Astrocyte of the spinal cord (primary cell): ENCODE measurements at places on chromosomes 4 and X.
A peak's percentile ranks its signal among the peaks of the same experiment; 100 is the strongest.

GRCh38 chr4:43089730-43090129 is 197.2 kb downstream of the GRXCR1 start:
- DNase-seq, result peak; percentile 77

- DNase-seq, result no peak
These were observed 45.5 kb downstream of the CLNK start for GRCh38 chr4:10639100-10639499.

- no peak for DNase-seq
These were observed 76.3 kb downstream of the PTTG2 start for GRCh38 chr4:38036548-38036947.

- no peak for DNase-seq
These were observed 50.5 kb upstream of the FAM47C start for GRCh38 chrX:36957425-36958328.

DNA sequence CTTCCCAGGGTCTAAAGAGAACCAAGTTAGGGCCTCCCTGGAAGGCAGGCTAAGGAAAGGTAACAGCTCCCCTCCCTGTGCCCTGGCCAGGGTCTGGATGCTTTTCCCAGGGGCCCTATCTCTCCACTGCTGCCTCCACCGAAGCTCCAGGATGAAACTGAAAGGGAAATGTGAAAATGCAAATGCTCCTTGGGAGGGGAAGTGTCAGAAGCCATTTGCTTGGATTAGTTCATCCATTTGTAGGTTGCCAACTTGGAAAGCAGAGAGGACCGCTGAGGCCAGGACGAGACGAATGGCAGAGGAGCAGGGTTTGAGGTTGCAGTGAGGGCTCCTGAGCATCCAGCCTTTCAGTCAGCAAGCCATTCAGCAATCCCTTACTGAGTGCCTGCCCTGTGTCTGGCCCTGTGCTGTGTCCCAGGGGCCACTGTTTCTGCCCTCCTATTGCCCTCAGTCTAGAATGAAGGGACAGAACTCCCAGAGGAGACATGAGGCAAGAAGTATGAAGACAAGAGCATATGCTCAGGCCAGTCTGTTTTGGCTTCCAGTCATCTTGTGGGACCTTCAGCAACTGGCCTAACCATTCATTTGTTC is 45.9 kb upstream of the PGRMC1 start:
- DNase-seq, result no peak

- no peak for DNase-seq
These were observed 132.3 kb downstream of the CBR4 start for GRCh38 chr4:168877511-168878491.

DNA sequence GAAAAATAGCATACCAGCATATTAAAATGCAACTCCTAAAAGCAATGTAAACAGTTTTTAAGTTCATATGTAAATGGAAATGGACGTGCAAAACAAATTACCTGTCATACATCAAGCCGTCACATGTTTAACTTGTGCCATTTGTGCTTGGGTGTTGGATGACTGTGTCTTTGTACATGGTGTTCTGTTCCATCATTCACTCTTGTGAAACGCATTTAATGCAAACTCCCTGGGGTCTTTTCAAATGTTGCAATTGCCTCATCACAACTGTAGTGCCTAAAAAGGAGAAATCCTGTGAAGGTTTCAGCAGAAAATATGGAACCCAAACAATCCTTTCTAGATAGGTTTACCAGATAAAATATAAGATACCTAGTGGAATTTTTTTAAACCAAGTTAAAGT is 52.4 kb downstream of the PHOX2B start:
- no peak for DNase-seq

DNA sequence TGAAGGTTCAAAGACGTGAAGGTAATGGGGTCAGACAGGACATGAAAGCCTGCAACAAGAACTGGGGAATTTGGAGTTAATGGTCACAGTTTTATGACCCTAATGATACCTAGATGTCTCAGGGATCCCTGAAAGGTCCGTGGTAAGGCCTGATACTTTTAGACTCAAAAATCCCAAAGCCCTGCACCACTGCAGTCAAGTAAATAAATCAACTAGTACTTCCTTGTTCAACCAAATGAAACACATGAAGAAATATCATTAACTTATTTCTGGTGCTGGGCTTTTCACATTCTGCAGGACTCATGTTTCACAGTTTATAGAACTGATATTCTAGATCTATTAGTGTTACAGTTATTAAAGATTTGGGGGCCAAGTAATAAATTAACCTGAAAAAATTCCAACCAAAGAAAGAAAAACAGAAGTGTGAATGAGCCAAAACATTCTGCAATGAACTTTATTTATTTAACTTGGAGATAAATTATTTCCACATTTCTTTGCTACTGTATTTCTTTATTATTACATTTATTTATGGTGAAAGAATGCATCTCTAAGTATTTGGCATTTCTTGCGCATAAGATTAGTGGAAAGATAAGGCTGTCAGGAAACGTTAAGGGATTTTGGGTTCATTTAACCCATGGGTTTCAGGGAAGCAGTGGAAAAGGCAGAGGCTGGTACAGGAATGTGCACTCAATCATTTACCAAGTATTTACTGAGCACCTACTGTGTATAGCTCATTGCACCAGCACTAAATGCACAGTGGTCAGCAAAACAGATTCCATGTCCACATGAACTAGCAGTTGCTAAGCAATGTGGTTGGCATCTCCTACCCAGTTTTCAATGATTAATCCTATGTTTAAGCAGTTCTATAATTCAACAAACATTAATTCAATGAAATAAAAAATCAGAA is 8.7 kb downstream of the WDFY3 start:
- no peak for DNase-seq

- DNase-seq, result peak; percentile 75
These were observed 107.3 kb downstream of the AMMECR1 start for GRCh38 chrX:110210417-110211139.
